ENCODE measurements at places on chromosomes 5 and 9.

- no peak for DNase-seq
Observed at GRCh38 chr9:105757496-105758251, 63.3 kb downstream of the TMEM38B start.

GRCh38 chr9:122265149-122265915 is 650 bp downstream of the MRRF start:
- DNase-seq: no peak

- DNase-seq: no peak
Observed at GRCh38 chr5:35016174-35017051, 31.3 kb downstream of the AGXT2 start.

GRCh38 chr5:146667633-146668272 is 151.8 kb upstream of the GPR151 start:
- no peak for DNase-seq

DNA sequence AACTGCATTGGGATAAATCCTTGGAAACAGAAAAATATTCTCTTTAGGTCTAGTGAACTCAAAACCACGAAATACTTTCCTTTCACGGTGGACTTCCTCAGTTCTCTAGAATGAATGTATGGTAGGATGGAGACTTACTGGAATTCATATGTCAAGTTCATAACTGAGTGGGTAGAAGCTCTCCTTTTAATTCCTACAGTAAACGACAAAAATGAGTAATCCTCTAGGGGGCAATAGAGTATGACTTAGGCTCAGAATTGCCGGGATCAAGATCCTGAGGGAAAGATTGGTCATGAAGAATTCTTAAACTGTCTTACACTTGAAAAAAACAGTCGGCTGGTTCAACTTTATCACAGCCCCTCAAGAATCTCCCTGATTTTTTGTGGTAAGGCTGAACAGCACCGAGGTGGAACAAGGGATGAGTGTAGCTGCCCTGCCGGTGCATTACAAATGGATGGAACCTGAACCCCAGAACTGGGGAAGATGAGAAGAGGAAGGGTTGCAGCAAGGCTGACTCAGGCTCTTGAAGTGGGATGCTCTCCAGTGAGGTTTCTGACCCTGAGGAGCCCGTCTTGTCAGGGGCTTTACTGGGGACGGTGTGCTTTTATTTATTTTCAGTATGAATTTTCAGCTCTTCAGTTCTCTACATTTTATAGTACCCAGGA is 14.0 kb upstream of the LOX start:
- DNase-seq: no peak

- DNase-seq: no peak
Observed at GRCh38 chr5:5906778-5907177, 471.6 kb downstream of the MED10 start.

- DNase-seq: no peak
Observed at GRCh38 chr5:37212096-37212495, 37.1 kb downstream of the CPLANE1 start.

GRCh38 chr5:133370036-133370831 is 242.1 kb downstream of the FSTL4 start:
- peak; percentile 75 for DNase-seq
